CD4-positive, alpha-beta memory T cell (primary cell): ENCODE measurements at places on chromosomes 13 and 19. TPM values are rescaled to one million over a fixed set of nuclear protein-coding genes. Genes with fewer than 3 reads are reported as not detected.

DNA sequence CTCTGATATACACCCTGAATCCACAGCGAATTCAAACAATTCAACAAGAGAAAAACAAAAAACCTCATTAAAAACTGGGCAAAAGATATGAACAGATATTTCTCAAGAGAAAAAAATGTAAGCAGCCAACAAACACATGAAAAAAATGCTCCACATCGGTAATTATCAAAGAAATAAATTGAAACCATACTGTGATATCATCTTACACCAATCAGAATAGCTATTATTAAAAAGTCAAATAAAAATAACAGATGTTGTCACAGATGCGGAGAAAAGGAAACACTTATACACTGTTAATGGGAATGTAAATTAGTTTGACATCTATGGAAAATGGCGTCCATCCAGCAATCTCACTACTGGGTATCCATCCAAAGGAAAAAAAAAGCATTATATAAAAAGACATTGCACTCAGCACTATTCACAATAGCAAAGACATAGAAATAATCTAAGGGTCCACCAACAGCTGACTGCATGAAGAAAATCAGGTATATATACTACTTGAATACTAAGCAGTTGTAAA, 1495.0 kb upstream of the PCDH20 start:
- no peak for DNase-seq

- DNase-seq, result no peak
Measured at GRCh38 chr13:111338841-111339240, 18.4 kb downstream of the TEX29 start.

DNA sequence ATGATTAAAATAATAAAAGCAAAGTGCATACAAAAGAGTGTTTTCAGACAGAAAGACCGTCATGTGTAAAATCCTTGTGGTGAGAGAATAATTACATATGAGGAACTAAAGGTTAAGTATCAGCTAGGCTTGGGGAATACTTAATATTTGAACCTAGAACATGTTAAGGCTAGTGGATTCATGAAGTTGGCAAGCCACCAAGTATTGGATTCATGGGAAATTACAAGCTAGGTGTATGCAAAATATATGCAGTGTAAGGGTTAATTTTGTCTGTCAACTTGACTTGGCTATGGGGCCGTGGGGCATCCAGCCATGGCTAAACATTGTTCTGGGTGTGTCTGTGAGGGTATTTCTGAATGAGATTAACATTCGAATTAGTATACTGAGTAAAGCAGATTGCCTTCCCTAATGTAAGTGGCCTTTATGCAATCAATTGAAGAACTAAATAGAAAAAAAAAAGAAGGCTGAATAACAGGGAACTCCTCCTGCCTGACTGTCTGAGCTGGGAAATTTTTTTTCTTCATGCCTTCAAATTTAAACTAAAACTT, 533.5 kb upstream of the KLF12 start:
- DNase-seq, result no peak

DNA sequence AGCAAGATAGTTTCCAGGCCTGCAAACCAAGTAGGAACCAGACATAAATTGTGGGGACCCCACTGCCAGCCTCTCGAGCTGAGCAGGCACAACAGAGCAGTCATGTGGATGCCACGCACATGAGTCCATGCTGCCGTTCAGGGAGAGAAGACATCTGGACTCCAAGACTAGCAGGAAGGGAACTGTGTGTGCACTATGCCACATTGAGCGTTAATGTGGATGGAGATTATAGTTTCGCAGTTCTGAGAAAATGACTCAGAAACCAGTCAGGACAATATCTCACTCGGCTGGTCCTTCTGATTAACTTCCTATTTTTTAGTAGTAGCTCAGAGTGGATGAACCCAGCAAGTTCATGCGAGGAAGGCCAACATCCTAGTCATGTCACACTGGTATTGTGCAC, 124.9 kb downstream of the CRYL1 start:
- no peak for DNase-seq

SH2D3A gene
- total RNA-seq, result 64.3 TPM

MBD3L1 gene
- not detected for total RNA-seq
